ENCODE measurements at places on chromosomes 2 and 18.

GRCh38 chr2:134500211-134500935 is 218.4 kb downstream of the TMEM163 start:
- no peak for DNase-seq

DNA sequence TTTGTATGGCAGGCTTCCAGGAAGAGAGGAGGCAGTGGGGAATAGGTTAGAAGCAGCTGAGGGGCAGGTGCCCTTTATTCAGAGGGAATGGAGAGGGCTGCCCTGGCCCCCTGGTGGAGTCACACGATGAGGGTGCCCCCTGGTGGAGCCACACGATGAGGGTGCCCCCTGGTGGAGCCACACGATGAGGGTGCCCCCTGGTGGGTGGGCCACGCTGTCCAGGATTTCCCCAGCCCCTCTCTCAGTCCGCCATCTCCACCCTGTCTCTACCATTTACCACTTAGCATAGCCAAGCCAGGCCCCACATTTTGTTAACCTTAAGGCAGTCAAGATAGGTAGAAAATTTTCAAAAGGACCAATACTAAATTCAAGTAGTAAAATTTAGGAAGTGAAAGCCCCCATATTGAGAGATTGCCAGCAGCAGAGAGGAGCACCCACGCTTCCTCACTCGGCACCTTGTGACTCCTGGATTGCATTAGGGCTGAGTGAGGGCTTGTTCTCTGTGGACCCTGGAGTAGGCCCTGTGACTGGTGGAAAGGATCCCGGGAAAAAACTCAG is 10.4 kb upstream of the FAM228A start:
- DNase-seq, result peak; percentile 4

DNA sequence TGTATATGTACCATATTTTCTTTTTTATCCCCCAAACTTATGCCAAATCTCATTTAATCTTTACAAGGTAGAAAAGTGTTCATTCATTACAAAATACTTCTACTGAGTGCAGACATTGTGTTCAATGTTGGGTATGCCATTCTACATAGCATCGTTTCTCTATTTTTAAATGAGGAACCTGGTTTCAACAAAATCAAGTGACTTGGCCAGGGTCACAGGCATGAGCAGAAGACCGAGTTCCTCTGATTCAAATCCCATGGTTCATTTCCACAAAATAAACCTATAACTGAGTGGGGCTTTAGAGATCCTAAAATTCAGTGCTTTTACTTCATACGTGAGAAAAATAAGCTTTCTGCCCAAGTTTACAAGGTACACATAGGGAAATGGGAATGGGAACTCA is 81.4 kb upstream of the RASGRP3 start:
- no peak for DNase-seq

GRCh38 chr2:51995293-51995692 is 963.4 kb upstream of the NRXN1 start:
- no peak for DNase-seq

GRCh38 chr2:73984203-73984921 is at the start of gene TET3:
TSS of gene TET3 (plus strand) at chr2:73984910. CDS start at chr2:73986404, 1,494 bp downstream.
- no peak for DNase-seq

- DNase-seq, result no peak
Measured at GRCh38 chr2:118473846-118474540, 373.5 kb downstream of the EN1 start.

DNA sequence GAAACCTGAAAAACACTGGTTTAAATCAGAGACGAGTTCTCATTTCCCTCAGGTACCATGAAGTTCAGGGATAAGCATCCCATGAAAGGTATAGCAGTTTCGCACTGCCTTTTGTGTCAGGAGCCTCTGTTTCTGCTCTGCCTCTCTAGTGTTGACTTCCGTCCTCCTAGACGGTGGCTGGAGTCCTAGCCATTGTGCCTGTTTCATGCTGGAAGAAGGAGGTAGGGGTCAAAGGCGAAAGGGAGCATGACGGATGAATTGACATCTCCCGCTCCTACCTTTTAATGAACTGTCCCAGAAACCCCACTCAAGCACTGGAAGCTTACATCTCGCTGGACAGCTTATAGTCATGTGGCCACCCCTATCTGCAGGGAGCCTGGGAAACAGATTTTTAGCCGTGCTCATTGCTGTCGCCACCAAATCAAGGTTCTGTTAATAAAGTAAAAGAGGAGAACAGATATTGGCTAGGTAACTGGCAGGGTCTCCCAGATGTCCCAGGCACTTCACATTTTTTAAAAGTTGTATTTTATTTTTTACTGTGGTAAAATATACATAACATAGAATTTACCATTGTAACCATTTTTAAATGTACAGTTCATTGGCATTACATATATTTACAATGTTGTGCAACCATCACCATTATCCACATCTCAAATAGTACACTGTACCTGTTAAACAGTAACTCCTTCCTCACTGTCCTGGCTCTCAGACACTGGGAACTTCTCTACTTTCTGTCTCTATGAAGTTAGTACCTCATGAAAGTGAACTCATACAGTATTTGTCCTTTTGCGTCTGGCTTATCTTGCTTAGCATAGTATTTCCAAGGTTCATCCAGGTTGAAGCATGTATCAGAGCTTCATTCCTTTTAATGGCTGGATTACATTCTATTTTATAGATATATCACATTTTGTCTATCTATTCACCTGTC is 55.0 kb upstream of the CTLA4 start:
- no peak for DNase-seq

- no peak for DNase-seq
Measured at GRCh38 chr18:22728481-22729105, 204.5 kb upstream of the RBBP8 start.

DNA sequence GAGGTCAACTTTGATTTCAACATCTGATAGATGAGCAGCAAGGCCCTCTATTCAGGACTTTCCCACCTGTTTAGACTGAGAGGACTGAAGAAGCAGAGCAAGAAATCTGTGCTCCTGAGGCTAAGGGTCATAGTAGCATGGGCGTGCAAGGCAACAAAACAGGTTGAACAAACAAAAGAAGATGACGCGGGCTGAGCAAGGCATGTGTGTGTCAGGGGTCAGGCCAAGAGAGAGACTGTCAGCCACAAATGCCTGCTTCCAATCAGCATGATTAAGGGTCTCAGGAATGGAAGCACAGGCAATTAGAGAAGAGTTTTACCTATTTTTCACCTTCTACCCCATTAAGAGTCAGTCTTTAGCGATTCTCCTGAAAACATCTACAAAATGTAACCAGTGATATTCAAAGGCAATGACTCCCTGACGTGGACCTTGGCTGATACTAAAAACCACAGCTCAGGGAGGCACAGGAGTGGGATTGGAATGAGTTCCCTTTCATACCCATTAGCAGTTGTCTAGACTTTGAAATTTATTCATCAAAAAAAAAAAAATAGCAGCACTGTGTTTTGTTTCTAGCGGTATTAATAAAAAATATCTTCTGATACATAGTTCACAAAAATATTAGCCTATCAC is 81.9 kb downstream of the DYNAP start:
- no peak for DNase-seq

GRCh38 chr2:187783446-187783845 is 229.2 kb upstream of the TFPI start:
- DNase-seq, result no peak

- DNase-seq, result no peak
Measured at GRCh38 chr2:215784371-215784783, 229.0 kb downstream of the MREG start.

GRCh38 chr2:120348134-120348736 is 2.3 kb downstream of the INHBB start:
- DNase-seq, result no peak

DNA sequence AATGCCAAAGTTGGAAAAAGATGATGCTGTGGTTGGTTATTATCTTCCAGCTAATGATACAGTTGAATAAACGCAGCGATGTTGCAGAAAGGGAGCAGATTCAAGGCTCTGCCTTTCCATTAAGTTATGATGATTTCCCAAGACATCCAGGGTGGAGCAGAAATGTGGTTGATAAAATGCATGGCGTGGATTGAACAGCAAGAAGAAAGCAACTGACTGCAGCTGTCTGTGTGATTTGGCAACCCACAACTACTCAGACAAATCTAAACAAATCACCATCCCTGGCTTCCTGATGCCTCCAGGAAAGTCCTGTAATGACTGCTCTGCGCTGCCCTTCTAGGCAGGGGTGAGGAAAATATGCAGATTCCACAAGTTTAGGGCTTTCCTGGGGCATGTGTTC is 166.3 kb downstream of the NRP2 start:
- DNase-seq, result no peak

DNA sequence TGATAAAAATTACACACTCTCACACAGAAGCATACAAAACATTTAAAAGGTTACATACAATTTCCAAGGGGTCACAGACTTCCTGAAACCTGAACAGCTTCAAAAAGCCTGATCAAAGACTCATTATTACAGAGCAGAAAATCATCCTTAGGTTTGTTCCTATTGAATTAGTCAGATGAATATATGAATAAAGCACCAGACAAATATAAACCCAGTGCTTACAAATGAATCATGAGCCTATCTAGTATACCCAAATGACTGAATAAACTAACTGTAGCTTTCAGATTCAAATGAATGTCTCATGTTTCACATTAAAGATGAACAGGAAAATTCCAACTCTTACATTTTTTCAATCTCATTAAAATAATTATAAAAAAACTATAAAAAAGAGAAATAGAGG is 550.3 kb downstream of the SUCLG1 start:
- no peak for DNase-seq

GRCh38 chr2:116754381-116755101 is 1060.0 kb upstream of the DDX18 start:
- no peak for DNase-seq

GRCh38 chr2:235858881-235859280 is 309.3 kb downstream of the GBX2 start:
- DNase-seq, result no peak

DNA sequence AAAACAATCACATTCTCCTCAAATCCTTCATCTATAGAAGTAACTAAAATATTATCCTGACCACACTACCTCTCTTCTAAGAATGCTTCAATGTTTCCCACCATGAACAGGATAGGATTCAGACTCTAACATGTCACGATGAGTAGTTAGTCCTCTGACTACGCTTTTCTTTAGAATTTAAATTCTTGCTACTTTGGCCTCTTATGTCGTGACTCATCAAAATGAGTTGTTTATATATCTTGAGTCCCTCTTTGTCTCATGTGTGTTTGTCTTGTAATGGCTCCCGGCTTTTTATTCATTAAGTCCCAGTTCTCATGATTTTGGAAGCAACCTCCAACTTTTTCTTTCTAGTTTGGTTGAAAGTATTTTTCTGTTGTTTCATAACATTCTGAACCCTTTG is 1289.2 kb downstream of the DSC3 start:
- no peak for DNase-seq

DNA sequence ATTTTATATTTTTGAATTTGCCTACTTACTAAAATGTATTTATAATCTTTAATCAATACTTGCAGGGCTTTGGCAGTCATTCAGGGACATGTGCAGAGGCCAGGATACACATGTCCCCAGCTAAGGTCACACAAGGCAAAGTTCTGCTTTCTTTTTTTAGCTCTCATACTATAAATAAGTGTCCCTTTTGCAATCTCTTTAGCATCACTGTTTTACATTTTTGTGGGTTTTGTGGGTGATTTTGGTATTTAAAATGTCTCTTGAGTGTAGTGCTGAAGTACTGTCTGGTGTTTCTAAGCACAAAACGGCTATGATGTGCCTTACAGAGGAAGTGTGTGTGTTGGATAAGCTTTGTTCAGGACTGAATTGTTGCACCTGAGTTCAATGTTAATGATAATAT is 309.0 kb upstream of the GULP1 start:
- DNase-seq, result no peak

DNA sequence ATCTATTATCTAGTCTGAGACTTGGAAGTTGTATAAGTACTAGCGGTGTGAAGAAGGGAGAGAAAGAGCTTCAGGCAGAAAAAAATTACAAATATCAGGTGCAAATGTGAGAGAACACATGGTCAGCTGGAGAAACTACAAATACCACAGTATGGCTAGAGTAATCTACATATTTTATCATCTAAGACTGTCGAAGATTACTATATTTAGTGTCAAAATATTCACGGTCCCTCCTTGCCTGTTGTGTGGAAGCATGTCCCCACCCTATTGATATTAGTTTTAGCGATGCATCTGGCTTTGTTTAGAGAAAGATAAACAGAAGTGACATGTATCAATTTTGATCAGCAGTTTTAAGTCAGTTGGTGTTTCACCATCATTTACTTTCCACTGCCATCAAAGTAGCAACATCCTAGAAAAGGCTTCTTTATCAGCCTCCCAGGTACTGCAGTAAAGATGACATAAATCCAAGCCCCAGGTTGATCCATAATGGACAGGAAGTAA is 90.5 kb upstream of the ITGA4 start:
- DNase-seq, result no peak

GRCh38 chr2:147659051-147659450 is 185.8 kb upstream of the ACVR2A start:
- DNase-seq, result no peak

GRCh38 chr2:239002954-239003623 is 155.2 kb downstream of the TWIST2 start:
- no peak for DNase-seq

DNA sequence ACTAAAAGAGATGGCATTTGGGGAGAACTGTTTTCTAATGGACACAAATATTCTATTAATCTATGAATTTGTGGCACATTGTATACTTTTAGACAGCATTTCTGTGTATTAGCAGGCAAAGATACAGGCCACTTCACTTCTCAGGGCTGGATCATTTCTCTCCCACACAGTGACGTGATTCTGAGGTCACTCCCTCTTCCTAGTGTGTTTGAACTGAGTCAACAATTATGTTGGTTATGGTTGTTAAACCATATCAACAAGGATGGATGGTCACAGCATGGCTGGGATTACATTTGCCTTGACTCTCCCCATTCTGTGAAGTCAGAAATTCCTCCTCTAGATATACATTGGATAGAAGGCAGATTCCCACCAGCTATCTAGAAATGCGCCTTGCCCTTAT is 11.6 kb downstream of the NOSTRIN start:
- no peak for DNase-seq

DNA sequence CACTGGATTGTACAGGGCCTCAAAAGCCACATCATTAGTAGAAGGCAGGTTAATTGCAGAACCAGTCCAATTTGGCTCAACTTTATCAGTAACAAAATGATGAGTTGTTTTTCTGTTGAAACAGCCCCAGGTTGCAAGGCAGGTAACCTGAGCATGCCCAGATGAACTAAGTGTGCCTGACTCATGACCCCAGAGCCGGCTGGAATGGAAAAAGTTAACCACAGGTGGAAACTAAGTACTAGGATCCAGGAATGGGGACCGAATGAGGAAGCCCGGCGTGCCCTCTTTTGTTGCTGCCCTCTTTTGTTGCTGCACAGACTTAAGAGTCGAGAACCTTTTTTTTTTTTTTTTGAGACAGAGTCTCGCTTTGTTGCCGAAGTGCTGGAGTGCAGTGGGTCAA is 79.5 kb upstream of the YWHAQ start:
- DNase-seq, result no peak

All from stimulated activated CD8-positive, alpha-beta memory T cell treated with anti-CD3 and anti-CD28 coated beads, Interleukin-4, amount 100 ng/mL, for 4 hours (primary cell).